ENCODE measurements at places on chromosomes 7 and 10.

DNA sequence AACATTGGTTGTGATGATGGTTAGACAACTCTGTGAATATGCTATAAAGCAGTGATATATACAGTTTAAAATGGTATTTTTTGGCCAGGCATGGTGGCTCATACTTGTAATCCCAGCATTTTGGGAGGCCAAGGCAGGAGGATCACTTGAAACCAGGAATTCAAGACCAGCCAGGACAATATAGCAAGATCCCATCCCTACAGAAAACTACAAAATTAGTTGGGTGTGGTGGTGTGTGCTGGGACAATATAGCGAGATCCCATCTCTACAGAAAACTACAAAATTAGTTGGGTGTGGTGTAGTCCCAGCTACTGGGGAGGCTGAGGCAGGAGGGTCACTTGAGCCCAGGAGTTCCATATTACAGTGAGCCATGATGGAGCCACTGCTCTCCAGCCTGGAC lies 27.5 kb upstream of the MSMB start:
- DNase-seq: no peak

- no peak for DNase-seq
Measured at GRCh38 chr10:81200801-81201200, 663.1 kb downstream of the SH2D4B start.

- DNase-seq: no peak
Measured at GRCh38 chr7:45617166-45617565, 43.0 kb downstream of the ADCY1 start.

- no peak for DNase-seq
Measured at GRCh38 chr10:12165999-12166775, 29.5 kb downstream of the NUDT5 start.

DNA sequence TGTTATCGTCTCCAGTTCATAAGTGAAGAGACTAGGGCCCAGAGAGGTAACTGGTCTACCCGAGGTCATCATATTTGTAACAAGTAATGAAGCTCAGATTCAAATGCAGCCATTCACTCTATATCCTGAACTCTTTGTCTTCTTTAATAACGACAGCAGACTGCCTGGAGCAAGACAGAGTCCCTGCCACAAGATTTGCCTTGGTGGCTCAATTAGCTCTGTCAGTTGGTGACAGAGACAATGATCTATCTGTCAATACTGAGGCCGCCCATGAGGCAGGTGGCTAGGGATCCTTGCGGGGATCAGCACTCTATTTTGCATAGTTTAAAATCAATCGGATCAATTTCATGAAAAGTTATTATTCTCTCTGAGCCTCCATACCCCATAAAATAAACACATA lies 43.9 kb downstream of the SH3PXD2A start:
- no peak for DNase-seq

GRCh38 chr7:64603271-64603670 lies 40.4 kb upstream of the ZNF680 start:
- DNase-seq: no peak

- no peak for DNase-seq
Measured at GRCh38 chr7:11540271-11540761, 291.7 kb downstream of the THSD7A start.

GRCh38 chr7:22499044-22499443 lies 944 bp downstream of the STEAP1B start:
- no peak for DNase-seq

DNA sequence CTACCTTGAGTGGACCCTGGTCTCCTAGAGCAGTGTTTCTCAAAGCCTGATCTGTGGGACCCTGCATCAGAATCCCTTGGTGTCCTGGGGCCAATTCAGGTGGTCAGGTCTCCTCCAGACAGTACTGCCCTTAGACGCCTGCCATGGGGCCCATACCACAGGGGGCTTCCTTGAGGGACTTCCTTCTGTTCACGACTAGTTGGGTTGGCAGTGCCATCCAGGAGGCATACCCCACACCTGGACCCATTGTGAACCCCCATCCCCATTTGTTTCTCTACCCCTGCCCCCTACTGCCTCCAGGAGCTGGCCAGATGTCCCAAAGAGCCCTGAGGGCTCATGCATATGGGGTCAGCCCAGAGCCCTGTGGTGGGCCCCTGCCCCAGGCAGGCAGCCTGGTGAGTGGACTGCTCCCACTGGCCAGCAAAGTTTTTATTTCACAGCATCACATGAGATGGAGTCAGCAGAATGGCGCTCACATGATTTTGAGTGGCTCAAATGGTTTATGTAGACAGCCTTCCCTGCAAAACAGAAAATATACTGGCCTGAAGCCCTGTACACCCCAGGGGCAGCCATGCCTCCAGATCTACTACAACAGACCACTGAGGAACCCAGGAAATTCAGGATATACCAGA lies 259.9 kb upstream of the ZMIZ1 start:
- DNase-seq: no peak

- no peak for DNase-seq
Measured at GRCh38 chr10:44182909-44183308, 202.0 kb downstream of the CXCL12 start.
